Muscle of arm (tissue), 14 donors: ENCODE measurements at places on chromosomes 6 and 20. TPM values are rescaled to one million over a fixed set of nuclear protein-coding genes. Genes with fewer than 3 reads are reported as not detected.

DNA sequence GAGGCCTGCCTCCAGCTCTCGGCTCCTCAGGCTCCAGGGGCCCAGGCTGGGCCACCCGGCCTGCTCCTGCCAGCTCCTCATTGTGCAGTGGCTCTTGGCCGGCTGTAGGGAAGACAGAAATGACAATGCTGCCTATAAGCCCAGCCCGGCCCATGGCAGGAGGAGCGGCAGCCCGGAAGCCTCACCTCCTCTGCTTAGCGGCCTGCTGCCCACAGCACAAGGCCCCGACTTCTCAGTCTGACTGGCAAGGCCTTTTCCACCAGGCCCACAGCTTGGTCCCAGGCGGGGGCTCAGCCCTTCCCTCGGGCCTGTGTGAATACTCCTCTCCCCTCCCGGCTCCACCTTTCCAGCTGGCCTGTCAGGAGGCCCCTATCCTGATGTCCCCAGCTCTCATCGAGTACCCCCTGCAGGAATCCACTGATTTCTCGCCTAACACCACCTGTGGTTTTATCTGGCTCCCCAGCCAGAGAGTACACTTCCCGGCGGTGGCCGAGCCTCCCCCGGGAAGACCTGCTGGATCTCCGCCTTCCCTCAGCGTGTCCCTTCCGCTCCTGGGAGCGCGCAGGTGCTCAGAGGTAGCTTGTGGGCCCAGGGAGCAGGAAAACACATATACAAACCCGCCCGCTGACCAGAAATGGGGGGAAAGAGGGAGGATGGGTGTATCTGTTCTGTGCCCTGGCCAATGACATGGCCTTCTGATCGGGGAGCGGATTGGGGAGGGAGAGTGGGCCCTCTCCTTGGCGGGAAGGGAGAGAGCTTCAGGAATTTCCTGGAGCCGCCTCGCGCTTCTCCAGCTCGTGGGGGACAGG lies 963 bp downstream of the DDRGK1 start:
- DNase-seq, result no peak

DNA sequence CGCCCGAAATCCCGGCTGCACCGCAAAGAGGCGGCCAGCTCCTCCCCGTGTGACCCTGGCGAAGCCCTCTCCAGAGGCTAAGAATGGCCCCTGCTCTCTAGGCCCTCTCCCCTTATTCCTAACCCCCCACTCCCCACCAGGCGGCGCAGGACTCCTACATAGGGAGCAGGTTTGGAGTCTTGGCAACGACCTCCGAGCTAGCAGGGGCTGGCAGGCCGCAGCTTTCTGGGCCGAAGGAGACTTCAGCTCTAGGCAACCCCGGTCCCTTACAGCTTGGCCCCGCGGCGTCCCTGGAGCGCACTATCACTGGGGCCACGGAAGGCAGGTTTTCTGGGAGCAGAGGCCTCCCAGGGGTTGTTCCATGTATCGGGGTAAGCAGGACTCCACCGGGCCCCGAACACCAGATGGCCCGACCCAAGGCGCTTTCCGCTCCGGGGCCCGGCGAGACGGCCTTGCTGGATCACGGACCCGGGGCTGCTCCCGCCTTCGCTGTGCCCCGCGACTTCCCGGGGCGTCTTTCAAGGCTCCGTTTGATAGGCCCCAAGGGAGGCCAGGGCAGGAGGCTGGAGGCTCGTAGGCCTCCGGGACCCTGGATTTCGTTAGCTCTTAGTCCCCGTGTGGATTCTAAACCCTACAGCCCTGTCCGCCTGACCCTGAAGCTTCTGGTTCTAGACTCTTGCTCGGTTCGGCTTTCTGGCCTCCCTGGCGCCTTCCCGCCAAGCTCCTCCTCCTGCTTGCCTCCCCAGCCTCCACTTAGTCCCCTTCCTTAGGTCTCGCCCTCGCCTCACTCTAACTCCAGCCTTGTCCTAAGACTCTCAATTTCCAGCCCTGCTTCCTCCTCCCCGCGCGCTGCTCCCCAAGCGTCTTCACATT lies 1.9 kb downstream of the SLC32A1 start:
- peak; percentile 34 for DNase-seq

GRCh38 chr20:45406260-45407066 lies 1.6 kb upstream of the DBNDD2 start:
- DNase-seq, result no peak

The MDFI gene
- 29.6 TPM for polyA plus RNA-seq

- no peak for DNase-seq
Observed at GRCh38 chr6:36204068-36204753, 7.7 kb downstream of the BRPF3 start.

GRCh38 chr20:44355498-44356352 lies at the start of gene HNF4A:
TSS of gene HNF4A (plus strand) at chr20:44355699. CDS start at chr20:44355805, 106 bp downstream.
- no peak for DNase-seq

The MUC22 gene
- polyA plus RNA-seq, result not detected

DNA sequence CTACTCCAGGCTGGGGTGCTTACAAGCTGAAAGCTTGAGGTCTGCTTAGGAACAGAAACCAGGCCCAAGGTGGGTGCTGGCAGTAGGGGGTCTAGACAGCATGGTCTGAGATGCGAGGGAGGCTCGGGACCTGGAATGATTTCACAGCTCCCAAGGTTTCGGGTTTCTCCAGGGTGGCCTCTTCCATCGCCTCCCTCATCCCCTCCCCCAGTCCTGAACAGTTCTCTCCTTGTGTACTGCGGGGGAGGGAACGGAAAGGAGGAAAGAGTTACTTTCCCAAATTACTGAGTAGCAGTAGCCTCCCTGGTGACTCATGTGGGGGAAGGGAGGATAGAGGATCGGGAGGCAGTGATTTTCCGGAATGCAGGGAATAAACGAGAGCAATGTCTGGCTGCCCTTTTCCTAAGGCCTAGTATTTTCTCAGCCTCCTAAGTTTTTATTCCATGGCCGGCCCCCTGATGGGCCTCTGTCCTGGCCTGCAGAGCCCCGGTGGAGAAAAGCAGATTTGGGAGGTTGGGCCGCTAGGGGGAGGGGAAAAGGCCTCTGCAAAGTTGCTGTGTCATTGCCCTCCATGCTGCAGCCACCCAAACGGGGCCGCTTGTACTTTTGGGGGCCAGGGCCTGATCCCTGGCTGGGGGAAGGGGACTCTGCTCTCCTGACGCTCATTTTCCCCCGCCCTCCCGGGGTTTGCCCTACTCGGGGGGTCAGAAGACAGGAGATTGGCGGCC lies 1.5 kb downstream of the BRD2 start:
- peak; percentile 89 for DNase-seq

DNA sequence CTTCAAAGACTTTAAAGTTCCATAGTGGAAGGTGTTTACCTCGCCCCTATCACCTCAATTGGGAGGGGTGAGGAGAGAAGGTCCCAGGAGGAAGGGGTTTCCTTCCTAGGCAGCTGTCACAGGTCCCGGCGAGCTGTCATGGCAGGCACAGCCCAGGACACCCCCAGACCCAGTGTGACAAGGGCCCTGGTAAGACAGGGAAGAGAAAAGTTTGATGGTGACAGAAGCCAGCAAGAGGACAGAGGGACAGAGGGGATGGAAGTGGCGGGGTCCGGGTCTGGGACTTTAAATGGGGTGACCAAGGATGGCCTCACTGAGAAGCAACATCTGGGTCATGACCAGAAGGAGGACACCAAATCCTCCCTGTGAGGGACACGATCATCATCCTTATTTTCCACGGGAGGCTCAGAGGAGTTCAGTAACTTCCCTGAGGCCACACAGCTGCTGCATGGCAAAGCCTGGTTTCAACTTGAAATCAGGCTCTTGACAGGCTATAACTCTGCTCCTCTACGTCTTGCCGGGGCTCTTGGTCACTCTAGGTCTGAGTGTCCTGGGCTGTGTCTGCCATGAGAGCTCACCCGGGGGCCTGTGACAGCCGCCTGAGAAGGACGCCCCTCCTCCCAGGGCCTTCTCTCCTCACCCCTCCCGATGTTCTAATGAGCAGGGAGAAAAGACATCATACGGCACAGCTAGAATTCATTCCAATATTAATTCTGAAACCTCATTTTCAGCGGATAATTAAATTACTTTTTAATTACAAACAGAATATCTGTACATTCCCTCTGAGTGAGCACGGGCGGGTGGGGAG lies 222.2 kb downstream of the PREX1 start:
- no peak for DNase-seq

DNA sequence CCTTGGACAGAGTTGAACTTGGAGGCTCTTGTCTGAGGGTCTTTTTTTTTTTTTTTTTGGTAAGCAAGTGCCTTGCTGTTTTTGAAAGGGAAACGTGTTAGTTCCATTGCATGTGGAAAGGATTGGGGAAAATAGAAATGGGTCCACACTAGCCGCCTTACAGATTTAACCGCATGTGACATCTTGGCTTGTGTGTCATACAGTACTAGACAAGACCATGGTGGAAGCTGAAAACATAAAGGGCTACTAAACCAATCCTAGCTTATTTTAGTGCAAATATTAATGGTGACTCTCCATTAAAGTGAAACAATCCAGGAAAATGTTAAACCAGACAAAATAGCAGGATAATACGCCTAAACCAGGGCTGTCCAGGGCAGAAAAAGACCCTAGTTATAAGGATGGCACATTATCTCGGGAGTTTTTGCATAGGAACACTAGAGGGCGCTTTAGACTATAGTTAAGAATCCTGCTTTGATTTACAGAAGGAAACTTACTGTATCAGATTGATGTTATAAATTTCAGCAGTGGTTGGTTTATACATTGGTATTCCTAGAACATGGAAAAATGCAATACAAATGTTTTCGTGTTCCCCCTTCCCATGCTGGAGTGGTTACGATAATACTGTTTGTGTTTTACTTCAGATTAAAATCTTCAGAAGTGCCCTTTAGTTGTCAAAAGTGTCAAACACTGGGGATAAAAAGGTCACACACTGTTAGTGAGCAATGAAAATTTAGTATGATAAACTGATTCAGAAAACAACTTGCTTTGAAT lies 59.8 kb upstream of the DEK start:
- peak; percentile 49 for DNase-seq

The KIF25 gene
- 0.79 TPM for polyA plus RNA-seq

GRCh38 chr20:4728120-4728760 lies 6.5 kb downstream of the PRND start:
- no peak for DNase-seq

The TMEM181 gene
- polyA plus RNA-seq, result 21.1 TPM

GRCh38 chr6:20876036-20876435 lies 341.8 kb downstream of the CDKAL1 start:
- DNase-seq, result no peak

DNA sequence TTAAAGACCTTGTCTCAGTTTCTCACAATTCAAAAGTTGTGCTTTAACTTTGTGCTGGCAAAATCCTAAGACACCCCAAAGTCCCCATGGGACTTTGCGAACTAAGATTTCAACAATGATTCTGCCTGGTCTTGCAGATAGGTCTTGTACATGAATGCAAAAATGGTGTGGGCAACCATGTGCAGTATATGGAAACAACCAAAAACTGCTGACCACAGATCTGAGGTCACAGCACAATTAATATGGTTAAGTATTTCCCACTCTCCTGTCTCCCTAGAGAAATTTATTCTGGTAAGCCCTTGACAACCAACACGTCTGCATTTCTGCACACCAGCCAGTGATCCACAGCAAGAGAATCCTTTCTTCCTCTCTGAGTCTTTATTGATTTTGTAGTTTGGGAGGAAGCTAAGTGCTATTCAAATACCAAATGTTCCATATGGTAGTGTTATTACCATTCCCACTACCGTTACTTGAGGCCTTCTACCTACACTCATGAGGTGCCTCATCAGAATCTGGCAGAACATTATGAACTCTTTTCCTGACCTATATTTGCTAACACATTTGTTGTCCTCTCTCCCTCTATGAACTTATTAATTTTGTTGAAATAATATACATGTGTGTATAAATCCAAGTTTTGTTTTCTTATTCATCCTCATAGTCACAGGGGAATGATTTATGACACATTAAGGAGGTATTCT lies 178.7 kb downstream of the ATXN1 start:
- no peak for DNase-seq

DNA sequence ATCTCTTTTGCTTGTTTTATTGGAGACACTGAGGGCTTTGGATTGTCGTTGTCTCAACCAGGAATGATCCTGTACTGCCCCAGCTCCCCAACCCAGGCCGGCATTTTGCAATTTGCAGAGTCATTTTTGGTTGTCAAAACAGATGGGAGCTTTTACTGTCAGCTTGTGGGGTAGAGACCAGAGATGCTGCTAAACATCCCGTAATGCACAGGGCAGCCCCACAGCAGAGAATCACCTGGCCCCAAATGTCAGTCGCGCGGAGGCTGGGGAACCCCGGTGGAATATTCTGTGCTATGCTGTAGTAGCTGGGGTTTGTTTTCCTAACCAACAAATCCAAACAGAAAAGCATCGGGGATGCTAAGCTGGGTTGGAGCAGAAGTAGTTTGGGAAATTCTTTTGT lies 99.7 kb downstream of the TSHZ2 start:
- DNase-seq, result no peak

DNA sequence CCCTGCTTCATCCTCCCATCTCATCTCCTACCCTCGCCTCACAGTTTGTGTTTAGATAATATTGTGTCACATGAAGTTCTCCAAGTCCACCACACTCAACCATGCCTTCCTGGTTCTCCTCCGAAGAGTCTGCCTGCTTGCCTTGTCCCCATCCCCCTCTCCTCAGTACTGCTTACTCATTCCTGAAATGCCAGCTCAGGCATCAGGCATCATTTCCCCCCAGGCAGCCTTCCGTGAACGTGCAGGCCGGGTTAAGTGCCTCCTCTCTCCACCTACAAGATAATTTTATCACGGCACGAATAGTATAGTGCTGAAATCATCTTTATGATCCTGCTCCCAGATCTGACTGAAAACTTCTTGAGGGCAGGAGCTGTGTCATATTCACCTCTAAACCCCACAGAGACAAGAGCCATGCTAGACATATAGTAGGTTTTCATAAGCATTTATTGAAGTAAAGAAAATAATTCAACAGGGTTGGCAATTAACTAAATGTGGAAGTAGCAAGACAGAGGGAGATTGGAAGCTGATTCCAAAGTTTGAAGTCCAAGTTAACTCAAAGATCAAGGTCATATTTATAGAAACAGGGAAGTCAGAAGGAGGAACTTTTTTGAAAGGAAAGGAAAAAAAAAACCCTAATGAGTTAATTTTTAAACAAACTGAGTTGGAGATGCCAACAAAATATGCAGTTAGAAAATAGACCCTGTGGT lies 48.7 kb upstream of the BMP2 start:
- no peak for DNase-seq

DNA sequence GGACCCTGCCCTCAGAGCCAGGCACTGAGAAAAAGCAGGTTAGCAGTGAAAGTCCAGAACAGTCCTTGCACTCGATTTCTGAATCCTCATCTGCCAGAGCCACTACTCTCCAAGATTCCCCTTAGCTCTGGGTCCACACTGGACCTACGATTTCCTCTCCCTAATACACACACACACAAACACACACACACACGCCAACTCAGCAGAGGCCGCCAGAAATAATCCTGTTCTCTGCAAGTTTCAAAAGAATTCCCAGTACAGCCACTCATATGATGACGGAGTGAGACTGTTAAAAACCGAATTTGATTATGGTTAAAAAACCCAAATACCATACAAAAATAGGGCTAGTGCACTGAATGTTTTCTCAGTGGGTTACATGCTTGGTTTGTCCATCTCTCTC lies 90.8 kb downstream of the GMPR start:
- DNase-seq, result no peak

DNA sequence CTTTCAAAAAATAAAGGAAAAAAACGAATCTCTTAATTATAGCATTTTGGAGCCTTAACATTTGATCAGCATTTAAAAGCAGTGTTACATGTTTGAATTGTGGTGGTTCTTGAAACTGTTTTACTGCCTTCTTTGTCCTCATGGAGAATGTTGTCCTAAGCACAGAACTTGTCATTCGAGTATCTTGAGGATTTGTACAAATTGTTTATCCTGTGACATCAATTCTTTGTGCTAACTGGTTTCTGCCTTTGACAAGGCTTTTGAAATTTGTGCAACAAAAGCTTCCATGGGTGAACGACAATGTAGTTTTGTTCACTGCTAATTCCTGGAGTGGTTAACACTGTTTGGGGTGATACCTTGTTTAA lies 130.8 kb downstream of the SCAF8 start:
- no peak for DNase-seq

The BMP2 gene
- 1.6 TPM for polyA plus RNA-seq

GRCh38 chr20:48035961-48036731 lies 250.9 kb upstream of the SULF2 start:
- no peak for DNase-seq
